Activated naive CD4-positive, alpha-beta T cell (primary cell): ENCODE measurements at places on chromosomes 12 and 14.

- no peak for DNase-seq
Observed at GRCh38 chr14:27015065-27015464, 417.2 kb upstream of the NOVA1 start.

GRCh38 chr12:120121766-120122293 lies 5.3 kb upstream of the RAB35 start:
- no peak for DNase-seq

DNA sequence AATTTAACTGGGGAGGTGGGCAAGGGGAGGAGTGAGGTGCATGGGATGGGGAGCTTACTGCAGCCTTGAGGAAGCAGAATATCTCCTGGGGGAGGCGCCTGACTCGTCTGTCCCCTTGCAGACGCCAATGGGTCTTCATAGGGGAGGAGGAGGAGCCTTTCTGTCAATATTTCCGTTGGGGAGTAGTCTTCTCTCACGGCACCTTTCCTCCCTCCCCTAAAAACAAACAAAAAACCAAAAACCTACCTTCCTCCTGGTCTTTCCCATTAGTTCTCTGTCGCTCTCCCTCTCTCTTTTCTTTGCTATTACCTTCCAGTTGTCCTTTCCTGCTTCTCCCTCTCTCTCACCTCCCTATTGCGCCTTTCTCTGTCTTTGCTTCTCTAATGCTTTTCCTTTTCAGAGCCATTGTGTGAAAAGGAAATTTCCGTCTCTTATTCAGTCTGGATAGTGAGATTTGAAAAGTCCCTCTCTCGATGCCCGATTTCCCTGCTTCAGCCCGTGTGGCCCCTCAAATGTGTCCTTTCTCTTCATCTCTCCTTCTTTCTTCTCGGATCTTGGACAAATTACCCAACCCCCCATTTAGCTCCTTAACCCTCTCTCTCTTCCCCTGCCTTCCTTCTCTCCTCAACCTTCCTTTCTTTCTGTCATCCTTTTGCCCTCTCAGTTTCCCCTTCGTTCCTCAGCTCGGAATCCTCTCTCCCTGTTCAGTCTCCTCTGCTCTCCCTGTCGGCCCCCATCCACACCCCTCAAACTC lies 5.9 kb downstream of the GPR84 start:
- no peak for DNase-seq

DNA sequence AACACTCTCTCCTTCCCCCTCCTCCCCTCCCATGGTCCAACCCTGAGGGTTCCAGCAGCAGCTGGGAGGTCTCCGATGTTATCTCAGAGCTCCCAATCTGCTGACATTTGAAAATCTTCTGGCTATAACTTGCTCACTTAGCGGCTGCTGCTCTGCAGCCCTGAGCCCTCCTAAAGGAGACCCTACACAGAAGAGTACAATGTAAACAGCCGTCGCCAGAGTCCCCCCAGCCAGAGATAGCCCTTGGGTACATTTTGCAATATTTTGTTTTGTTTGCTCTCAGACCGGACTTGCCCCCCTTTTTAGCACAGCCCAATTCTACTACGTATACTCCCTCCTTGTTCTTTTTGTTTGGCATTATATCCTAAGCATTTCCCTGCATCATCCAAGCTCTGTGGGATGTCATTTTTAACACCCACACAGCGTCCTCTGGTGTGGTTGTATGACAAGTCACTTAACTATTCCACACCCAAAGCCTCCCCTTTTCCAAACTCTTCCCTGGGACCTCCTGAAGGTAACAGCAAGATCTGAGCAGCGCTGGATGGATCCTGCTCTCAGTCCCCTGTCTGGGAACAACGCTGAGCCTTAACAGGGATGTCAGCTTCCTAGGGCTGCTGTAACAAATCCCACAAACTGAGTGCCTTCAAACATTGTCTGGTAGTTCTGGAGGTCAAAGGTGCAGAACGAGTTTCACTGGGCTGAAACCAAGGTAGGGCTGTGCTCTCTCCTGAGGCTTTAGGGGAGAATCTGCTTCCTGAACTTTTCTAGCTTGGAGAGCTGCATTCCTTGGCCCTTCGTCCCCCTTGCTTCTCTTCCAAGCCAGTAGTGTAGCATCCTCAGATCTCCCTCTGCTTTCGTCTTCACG lies 25.3 kb upstream of the TCL1B start:
- DNase-seq = no peak

- no peak for DNase-seq
Observed at GRCh38 chr12:2194060-2194459, 141.3 kb downstream of the CACNA1C start.
